ENCODE measurements at places on chromosomes 3 and 15.

DNA sequence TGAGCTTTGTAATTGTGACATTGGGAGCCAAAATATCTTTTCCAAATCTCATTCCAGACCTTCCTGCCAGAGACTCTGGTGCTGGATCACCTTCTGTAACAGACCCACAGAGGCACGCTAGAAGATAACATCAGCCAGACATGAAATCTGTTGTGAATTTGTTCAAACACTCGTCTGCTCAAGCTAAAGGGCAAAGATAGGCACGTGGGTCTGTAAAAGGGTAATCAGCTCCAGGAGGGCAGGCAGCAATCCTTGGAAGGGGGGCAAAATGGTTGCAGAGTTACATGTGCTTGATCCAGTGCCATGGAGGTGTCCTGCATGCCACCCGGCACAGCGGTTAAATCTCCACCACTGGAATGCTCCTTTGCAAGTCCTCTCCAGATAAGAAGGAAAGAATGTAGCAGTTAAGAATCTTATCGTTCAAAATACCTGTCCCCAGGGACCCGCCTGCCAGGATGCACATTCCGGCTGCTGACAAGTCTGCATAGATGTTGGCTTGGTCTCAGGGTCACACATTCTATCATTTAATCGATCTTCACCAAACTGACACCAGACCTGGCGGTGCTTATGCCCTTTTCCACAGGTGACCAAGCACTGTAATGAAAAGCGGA, 74.8 kb downstream of the ADAMTS9 start:
- no peak for DNase-seq

DNA sequence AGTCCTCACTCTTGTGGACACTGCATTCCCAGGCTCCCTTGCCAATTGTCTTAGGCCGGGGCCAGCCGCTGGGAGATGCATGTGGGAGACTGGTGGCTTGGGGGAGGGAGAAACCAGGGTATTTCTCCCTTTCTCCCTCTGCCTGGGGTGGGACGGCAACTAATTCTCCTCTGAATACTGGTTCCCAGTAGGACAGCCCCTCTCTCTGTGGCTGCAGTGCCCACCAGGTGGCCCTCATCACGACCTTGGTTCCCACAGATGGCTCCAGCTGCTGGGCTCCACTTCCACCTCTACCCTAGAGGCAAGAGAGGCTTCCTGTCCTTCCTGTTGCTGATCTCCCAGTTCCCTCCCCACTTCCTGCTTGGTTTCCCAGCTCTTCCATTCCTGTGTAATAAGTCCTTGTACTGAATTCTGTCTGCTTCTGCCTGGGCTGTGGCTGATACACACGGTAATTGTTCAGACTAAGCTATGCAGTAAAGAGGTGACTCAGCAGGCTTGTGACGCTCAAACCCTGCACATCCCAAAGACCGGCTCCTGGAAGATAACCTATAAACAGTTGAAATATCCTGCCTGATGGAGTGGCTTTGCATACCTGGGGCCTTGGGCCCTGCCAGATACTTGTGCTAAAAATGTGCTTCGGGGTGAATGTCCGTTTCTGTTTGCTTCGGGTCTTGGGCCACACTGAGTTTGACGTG, 20.4 kb upstream of the COPG1 start:
- DNase-seq, result no peak

DNA sequence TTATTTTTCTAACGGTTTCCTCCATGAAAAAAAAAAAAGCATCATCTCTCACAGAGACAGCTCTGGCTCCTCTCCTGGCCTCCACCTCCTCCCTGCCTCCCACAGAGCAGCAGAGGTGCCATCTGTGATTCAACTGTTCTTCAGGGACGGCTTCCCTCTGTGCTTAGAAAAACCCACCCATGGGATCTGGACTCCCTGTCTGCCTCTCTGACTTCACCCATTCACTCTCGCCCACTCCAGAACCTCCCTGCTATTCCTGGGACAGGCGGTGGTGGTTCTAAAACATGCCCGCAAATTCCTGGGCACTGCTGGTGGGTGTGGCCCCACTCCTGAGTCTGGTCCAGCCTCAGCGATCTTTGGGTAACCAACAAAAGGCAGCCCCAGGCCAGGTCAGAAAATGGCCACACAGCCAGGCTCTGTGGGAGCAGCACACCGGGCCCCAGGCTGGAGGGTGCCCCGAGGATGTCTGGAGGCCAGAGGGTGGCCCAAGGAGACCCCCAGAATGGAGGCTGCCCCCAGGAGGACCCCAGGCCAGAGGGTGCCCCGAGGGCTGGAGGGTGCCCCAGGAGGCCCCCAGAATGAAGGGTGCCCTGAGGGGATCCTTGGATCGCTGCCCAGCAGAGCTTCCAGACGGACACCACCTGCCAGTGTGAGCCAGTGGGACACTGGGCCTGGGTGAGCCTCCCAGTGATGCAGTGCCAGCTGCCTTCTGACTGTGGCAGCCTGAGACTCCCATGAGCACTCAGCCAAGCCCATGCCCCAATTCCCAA, 2.6 kb upstream of the CHST13 start:
- no peak for DNase-seq

- no peak for DNase-seq
These were observed 17.7 kb upstream of the CLSTN2 start for GRCh38 chr3:139917226-139917785.

DNA sequence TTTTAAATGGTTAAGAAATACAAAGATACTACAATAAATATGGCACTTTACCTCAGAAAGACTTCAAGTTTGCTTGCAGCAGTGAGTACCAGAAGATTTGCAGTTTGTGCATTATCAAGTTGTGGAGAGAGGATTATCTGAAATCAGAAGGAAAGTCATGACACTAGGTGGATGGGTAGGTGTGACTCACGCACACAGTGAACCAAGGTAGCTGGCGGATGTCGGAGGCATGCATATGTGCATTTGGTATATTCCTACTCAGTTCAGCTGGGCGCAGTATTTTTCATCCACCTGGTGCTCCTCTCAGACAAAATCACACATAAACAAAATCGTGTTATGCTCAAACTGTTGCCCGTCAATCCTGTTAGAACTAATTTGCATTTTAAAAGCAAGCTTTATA, 351.0 kb downstream of the IGSF11 start:
- no peak for DNase-seq

DNA sequence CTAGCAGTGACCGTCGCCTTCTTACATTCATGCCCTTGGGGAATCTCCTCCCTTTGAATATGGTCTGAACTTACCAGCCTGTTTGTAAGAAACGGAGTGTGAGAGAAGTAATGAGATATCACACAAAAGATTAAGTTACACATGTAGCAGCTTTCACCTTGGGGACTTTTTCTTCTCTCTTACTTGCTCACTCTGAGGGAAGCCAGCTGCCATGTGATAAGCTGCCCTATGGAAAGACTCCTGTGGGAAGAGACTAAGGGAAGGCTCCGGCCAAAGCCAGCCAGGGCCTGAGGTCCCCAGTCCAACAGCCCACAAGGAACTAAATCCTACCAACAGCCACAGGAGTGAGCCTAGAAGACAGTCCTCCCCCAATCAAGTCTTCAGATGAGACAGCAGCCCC, 190.4 kb upstream of the TSC22D2 start:
- DNase-seq, result no peak

- DNase-seq, result no peak
These were observed 66.2 kb downstream of the ST3GAL6 start for GRCh38 chr3:98829246-98829832.

DNA sequence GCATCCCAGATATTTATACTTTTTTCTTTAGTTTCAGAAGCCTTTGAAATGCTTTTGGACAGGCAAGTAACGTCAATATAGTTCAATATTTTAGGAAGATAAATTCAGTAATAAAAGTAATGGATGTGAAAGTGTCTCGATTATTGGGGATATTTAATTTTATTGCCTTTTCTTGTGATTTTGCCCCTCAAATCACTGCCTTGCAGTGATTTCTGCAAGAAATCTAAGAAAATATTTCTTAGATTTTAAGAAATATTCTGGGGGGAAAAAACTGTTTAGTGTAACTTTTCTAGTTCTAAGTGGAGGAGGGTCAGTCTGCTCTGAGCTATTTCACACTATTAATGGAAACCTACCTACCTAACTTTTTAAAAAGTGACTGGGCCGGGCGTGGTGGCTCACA, 33.6 kb downstream of the MGA start:
- no peak for DNase-seq

Data from substantia nigra (tissue), 51 donors.